SHP77 (cell line): ENCODE measurements at places on chromosomes 6 and 20.

GRCh38 chr20:53385941-53386767, 207.5 kb downstream of the ZNF217 start:
- DNase-seq = no peak

DNA sequence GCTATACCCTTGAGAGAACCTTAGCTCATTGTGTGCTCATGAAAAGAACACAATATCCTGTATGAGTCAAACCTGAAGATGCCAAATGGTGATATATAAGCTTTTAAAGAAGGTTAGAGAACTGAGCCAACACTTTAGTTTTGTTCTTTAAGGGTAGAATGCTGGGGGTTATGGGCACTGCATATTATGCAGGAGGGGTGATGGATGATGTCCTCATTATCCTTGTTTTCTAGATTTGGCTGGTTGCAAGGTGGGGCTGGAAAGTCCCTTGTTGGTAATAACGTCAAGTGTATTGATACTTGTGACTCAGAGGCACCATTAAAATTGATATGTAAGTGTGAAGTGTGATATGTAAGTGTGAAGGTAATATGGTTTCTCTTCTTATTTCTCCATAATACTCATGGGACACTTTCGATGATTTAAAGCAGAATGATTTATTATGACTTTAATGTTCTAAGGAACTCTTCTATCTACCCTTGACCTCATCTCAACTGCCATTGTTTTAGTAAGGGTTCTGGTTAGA, 113.7 kb upstream of the DTNBP1 start:
- no peak for DNase-seq

DNA sequence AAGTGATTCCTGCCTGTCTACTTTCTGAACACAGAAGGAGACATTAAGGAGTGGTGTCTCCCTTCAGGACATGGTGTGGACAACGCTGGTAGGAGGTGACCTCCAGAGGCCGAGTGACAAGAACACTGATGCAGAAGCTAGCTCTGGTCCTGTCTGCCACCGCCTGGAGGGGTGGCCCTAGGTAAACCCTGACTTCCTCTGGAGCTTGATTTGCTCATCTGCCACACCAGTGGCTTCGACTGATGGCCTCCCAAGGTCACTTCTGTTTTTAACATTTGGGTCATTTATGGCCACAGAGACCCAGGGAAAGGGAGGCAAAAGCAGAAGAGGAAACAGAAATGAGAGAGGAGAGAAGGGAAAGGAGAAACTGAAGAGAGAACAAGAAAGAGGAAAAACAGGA, 49.4 kb upstream of the SLC22A23 start:
- DNase-seq = no peak

DNA sequence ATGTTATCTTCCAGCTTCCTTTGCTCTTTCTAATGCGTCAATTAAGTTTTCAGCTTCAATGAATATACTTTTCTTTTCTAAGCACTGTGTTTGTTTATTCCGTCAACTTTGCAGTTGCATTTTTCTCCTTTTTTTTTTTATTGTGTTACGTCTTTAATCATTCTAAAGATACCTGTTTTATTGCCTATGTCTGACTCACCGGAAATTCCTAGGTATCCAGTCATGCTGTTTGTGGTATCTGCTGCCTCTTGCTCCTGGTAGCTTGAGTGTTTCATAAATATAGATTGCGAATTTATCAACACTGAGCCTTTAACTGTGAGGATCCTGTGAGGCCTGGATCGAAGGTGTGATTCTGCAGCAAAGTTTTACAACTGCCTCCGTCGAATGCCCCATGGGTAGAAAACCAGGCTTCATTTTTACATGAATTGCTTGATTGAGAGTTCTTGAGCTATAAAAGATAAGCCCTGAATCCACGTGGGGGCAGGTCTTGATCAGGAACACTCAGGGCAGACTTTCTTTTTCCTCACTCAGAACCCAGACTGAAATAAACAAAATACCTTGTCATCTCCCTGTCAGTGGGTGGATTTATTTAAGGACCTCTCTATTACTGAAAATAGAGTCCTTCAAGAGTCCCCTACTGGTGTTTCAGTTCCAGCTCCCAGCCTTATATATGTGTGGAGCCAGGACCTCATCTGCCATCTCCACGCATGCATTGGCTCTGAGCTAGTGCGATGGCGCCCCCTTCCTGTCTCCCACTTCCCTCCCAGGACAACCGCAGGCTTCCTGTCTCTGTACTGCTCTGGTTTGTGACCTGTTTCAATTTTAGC, 60.1 kb upstream of the LRRC1 start:
- peak; percentile 71 for DNase-seq

DNA sequence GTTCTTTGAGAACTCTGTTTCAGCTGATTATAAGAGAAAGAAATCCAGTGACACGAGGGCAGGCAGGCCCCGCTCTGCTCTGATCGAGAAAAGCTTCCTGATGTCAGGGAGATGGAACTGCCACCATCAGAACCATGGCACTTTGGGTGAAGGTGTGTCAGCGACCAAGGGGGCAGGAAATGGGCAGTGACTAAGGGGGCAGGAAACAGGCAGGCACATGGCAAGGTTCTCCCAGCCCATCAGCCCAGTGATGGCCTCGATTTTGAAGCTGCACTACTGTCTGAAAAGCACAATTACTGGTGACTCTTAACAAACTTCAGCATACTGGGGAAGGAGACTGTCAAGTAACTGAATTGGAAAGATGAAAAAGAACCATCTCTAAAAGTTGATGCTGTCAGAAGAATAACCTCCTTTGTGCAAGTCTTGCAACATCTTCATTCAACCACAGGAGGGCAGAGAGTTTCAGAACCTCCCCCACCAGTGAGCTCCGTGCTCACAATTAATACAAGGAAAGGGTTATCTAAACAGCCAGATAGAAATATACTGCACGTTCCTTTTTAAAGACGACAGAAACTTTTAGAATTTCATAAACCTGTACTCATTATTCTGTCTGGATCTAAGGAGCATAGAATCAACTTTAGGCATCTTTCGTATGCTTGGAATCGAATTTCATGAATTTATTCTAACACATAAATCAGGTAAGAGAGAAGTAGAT, 39.1 kb downstream of the TMX4 start:
- DNase-seq = peak; percentile 26

DNA sequence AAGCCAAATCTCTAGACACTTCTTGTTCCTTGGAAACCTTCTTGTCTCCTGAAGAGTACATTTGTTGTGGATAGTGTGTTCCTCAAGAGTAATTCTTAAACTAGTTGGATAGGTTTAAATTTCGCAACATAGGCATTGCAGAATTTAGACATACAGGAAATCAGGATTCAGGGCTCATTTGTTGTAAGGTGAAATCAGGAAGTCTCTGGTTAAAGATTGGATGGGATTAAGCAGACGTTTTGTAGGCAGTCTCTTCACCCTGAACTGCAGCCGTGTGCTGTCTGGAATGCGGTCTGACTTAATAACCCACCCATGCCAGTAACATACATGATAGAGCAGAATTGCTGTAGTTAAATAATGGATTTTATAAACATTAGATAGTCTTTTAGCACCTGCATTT, 21.7 kb downstream of the HIVEP1 start:
- DNase-seq = no peak

GRCh38 chr6:70210462-70210861, 92.4 kb downstream of the COL9A1 start:
- no peak for DNase-seq

DNA sequence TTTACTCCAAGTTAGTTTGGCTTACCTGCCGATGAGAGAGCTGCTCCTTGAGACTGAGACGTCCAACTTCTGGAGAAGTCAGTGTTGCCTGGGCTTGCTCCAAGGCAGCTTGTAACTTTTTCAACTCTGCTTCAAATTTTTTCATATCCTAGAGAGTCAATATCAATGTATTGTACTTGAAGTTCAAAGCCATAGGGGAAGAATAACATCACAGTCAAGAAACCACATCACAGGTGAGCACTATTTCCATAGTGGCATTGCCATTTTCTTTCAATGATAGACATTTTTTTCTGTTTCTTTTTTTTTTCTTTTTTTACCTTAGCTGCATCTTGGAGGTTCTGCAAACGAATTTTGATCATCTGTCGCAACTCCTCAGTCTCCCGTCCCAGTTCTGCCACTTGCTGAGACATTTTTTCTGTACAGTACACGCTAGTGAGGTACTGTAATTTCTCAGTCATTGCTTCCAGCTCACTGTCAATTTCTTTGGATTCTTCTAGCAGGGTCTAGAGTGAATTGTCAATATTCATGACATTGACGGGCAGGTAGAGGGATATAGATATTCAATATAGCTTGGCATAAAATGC, 326.7 kb downstream of the SYNE1 start:
- no peak for DNase-seq

- no peak for DNase-seq
Observed at GRCh38 chr6:101760843-101761621, 367.5 kb downstream of the GRIK2 start.

DNA sequence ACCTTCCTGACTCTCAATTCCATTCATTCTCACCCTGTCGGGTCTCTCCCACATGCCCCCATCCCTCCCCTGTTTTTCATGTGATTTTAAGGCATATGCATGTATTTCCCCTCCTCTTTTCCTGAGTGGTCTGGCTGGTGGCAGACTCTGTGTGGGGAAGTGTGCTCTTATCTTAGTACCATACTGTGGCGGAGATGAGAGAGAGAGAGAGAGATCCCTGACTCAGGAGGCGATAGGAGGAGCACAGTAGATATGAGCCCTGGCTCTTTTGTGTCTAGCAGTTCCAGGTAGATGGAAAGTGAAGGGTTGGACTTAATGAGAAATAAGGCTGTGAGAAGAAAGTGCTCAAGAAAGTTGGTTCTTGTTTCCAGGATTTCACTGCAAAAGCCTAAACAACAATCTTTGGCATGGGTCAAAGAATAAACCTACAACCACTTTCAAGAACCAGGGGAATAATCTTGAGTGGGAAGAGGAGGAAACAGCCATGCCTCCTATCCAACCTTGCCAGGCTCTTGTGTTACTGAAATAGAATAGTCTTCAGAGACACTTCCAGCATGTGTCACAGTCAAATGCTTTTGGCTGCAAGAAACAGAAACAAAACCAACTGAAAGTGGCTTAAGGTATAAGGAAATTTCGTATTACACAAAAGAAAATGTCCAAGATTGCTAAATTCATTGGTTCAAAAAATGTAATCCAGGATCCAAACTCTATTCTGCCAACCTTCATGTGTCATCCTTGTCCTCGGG, 123.8 kb upstream of the MYLIP start:
- DNase-seq = no peak
